AG04449 (cell line): ENCODE measurements at places on chromosomes 6 and 20.

DNA sequence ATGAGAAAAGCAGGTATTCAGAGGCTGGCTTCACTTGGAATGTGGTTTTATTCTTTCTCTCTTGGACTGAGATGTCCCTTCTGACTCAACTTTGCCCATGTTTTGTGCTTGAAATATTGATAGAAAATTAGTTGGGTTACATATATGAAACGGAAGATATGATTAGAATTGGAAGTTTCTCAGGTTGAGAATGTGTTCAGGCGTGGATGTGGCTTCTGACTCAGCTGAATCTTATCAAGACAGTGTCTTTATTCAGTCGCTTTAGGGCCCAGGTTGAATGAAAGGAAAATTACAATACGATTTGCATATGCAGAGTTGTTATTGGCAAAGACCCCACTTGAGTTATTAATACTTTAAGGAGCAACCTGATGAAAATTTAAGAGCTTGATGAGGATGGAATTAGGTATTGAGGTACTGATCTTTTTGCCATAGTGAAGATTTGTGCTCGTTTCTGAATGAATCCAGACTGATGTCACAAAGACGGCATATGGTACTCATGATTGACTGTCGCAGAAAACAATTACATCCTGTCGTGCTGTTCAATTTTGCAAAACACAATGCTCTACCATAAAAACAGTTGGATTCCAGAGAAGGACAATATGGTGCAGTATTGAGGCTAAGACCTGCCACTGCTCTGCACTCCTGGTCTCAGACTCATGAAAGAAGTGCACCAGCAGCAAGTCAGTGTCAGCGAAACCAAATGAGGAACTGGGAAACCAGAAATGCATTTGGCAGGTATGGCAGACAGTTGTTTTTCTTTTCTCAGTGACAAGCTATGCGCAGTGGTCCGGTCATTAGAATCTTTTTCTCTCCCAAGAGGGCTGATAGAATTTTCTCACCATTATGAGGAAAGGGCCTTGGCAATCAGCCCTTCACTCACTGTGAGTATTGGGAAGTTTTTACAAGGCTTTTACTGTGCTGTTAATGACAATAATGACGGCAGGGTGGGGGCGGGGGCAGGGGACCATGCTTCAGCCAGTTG lies 158.3 kb downstream of the DOK5 start:
- DNase-seq, result no peak

DNA sequence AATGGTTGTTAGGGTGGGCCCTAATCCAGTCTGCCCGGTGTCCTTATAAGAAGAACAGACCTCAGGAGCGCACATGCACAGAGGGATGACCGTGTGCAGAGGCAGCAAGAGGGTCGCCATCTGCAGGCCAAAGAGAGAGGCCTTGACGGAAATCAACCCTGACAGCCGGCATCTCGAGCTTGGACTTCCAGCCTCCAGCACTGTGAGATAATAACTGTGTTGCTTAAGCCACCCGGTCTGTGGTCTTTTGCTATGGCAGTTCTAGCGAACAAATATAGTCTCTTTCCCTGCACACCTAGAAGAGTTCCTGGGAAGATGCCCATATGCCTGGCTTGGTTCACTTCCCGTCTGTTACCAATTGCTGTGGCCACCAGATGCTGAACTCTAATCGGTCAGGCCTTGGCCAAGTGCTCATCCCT lies 35.3 kb upstream of the PTGIS start:
- no peak for DNase-seq

DNA sequence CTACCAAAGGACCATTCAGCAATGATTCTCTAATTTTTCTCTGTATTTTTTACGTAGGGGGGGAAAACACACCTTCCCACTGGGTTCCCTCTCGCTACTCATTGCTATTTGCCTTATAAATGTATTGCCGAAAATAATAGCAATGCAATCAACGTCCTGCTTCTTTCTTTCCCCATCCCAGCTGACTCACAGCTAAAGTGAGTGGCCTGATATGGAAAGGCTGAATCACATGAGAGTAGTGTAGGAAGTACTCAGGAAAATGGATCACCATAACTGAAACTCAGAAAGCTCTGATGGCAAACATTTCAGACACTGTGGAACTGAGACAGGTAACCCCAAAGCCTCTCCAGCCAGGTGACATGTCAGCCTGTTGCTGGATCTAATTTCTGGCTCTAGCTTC lies 49.3 kb upstream of the SRPK1 start:
- DNase-seq, result no peak

DNA sequence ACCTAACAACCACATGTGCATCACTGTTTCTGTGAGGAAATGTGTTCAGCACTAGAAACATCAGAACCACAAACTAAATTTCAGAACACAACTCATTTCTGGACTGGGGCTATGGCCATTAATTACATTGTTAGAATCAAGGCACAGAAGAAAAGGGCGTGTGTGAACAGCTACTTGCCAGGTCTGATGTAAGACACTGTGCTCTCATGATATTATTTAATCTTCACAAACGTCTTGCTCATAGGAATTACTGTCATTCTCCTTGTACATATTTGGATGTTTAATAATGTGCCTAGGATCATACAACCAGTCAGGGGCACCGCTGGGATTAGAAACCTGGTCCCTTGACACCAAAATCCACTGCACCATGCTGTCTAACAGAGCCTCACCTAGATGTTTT lies 14.8 kb downstream of the ADGRF1 start:
- DNase-seq, result no peak
